MCF 10A (cell line): ENCODE measurements at places on chromosomes 1 and 21. TPM values are rescaled to one million over a fixed set of nuclear protein-coding genes. Genes with fewer than 3 reads are reported as not detected.

RXFP4 gene
- not detected in 2 replicates for total RNA-seq

CBR3 gene
- total RNA-seq, result 1.3 and 1.8 TPM in 2 replicates

KCND3 gene
- total RNA-seq, result not detected in 2 replicates

HLX gene
- 2.1 and 2.3 TPM in 2 replicates for total RNA-seq

GRCh38 chr1:59718064-59718988 lies 96.4 kb upstream of the HOOK1 start:
- peak; percentile 53 for DNase-seq

DNA sequence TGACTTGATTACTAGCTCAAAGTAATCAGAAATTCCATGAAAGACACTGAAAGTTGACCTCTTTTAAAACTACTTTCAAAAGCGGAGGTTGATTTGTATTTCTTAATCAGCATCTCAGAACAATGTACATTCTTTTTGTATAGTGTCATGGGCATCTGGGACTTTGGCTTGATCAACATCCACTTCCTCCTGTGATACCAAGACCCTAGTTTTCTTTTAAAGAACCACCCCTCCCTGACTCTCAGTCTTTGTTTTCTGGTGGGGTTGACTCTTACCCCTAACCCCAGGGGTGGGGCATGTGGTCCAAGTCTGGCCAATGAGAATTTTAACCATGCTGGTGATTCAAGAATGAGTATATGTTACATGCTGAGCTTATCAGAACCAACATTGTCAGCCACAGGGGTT lies 21.7 kb upstream of the IRF2BP2 start:
- DNase-seq, result peak; percentile 75

GRCh38 chr1:62237361-62237760 lies 42.7 kb downstream of the L1TD1 start:
- DNase-seq, result peak; percentile 18
